ENCODE measurements at places on chromosomes 7 and 10.

GRCh38 chr10:24962995-24963394 lies 10.6 kb upstream of the PRTFDC1 start:
- DNase-seq = no peak

DNA sequence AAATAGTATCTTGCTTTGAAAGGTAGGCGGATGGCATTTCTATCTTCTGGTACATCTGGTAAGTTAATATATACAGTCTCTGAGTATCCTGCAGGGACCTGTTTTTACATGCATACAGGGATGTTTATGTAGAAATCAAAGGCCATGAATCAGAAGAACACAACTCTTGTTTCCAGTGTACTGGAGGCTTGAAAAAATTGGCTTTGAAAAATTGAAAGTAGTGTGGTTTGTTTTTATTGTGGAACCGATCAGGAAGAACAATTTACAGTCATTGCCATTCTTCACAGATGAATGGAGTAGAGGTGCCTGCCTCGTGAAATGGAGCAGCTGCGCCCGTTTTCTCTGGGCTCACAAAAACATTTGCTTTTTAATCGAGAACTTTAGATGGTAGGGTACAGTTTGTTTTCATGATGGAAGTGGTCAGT lies 54.0 kb upstream of the RPA3 start:
- no peak for DNase-seq

- no peak for DNase-seq
Measured at GRCh38 chr7:22399091-22399490, 42.1 kb upstream of the RAPGEF5 start.

DNA sequence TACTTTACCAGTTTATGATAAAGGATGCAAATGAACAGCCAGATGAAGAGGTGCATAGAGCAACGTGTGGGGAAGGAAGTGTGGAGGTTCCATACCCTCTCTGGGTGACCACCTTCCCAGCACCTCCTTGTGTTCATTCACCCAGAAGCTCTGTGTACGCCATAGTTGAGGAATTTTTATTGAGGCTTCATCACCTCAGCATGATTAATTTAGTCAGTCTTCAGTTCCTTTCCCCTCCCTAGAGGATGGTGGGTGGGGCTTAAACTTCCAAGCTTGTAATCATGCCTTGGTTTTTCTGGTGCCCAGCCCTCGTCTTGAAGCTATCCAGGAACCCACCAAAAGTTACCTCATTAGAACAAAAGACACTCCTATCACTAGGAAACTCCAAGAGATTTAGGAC lies 162.7 kb downstream of the PLCE1 start:
- no peak for DNase-seq

DNA sequence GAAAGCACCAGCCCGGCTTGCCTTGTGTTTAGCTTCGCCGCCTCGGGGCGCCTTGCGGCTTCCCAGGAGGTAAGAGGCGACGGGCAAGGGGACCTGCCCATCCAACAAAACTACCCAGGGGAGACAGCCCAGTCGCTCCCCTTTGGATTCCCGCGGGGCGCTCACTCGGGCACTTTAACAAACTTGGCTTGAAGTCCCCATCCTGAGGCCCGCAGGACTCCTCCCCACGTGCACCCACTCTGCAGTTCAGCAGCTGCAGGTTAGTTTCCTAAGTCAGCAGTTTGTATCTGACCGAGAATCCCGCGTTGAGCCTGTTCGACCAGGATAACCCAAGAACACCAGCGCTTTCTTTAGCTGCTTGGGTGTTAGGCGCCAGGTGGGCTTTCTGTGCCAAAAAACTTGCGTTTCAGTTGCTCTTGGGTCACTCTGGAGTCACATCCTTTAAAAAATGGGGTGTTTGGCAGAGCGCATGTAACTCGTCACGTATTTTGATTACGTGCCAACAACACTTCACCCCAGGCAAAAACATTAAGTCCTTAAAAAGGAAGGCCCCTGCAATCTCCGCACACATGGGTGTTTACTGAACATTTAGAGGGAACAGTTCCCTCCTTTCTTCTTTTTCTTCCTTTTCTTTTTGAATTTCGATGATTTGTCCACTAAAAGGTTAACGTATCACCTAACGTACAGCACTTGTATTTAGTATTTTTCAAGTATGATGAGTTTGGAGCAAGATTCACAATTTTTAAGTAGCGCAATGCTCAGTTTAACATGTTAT lies 876 bp downstream of the DNAH11 start:
- peak; percentile 23 for DNase-seq

GRCh38 chr7:150453181-150453580 lies 2.8 kb downstream of the GIMAP8 start:
- DNase-seq = no peak

GRCh38 chr10:12194752-12195271 lies 879 bp downstream of the NUDT5 start:
- DNase-seq = peak; percentile 36

GRCh38 chr10:6493521-6494441 lies 86.3 kb downstream of the PRKCQ start:
- no peak for DNase-seq

DNA sequence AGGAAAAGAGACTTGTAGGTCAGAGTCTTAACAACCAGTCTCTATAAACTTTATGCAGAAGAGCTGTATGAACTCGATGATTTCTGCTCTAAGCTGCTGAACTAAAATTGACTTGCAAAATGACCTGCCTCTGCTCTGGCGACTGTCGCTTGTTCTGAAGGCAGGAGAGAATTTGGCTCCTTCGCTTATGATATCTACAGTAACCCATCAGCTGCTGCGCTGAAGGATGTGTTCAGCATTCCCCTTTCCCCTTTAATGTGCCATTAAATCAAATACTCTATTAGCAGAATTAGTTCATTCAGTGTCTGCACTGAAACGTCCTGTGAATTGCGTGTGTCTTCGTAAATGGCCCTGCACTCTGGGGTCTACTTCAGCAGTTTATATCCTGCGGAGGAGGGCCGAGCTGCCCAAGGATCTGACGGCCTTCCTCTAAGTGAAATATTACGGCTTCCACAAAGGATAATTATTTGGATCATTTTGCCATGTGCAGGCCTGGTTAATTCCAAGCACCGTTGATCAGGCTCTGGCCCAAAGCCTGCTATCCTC lies 254.9 kb downstream of the SNX10 start:
- DNase-seq = no peak

- no peak for DNase-seq
Measured at GRCh38 chr10:114600057-114600456, 58.0 kb downstream of the ABLIM1 start.

DNA sequence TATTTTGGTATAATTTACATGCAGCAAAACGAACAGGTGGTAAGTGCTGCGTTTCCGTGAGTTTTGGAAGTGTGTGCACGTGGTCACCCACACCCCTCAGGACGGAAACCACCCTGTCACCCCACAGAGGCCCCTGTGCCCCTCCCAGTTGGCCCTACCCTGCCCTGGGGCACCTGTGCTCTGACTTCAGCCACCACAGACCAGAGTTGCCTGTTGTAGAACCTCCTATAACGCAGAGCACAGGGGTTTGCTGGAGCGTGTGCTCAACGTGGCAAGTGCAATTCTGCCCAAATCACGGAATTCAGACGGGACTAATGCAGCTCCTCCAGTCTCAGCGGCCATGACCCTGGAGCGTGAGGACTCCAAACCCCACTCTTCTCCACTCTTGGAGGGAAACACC lies 9.6 kb upstream of the CFAP46 start:
- no peak for DNase-seq

GRCh38 chr10:70461397-70462348 lies 16.9 kb upstream of the PALD1 start:
- peak; percentile 58 for DNase-seq

DNA sequence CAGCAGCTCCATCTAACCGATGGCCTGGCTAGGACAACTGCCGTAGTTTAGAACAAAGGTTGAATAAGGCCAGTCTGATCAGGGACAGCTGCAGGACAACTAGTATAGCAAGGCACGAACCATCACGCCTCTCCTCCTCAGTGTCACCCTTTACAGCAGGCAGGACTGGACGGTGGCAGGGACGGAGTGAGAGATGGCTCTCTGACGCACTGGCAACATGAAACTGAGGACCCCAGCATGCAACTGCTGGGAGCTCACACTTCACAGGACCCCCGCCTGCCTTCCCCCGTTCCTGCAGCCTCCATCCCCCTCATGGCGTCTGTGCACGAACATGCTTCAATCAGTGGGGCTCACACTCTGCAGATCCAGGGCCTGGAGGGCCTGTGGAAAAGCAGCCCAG lies 53.7 kb downstream of the ZRANB1 start:
- no peak for DNase-seq

- DNase-seq = no peak
Measured at GRCh38 chr7:133602291-133602690, 349.4 kb downstream of the EXOC4 start.

GRCh38 chr10:405648-406047 lies 270.4 kb downstream of the ZMYND11 start:
- no peak for DNase-seq

DNA sequence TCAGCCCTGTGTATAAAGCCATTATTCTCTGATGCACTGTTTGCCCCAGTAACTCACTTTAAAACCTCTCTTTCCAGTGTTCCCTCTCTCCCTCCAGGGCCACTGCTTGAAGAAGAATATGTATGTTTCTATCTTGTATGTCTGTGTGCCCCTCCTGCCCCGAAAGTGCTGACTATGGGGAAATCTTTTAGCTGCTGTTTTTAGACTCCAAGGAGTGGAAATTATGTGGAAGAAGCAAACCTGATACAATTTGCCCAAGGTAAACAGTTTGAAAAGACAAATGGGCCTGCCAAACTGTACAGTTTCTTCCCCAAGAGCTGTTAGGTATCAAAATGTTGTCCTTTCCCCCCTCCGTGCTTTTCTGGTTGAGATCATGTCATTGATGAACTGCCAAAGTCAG lies 3.4 kb downstream of the ADRA2A start:
- no peak for DNase-seq

- DNase-seq = no peak
Measured at GRCh38 chr10:53357587-53357986, 585.0 kb upstream of the MBL2 start.

DNA sequence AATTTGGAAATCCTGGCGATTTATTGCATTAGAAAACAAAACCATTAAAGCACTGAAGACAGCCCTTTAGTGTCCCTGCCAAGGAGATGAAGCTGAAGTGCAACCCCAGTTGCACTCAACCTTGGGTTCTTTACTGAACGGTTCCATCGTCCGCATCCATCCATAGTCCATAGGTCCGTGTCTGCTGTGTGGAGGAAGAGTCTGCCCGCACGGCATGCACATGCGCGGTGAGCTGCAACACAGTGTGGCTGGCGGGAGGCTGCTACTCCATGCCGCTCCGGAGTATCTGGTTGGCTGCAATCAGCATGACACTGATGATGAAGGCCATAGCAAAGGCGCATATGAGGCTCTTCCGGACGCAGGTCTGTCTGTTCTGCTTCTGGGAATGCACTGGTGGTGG lies 624.6 kb downstream of the CALN1 start:
- no peak for DNase-seq

GRCh38 chr10:123945325-123945920 lies 53.8 kb upstream of the CPXM2 start:
- DNase-seq = no peak

- no peak for DNase-seq
Measured at GRCh38 chr10:109974504-109975191, 33.1 kb upstream of the ADD3 start.

GRCh38 chr7:99473315-99473596 lies 566 bp downstream of the ZNF789 start:
- no peak for DNase-seq

GRCh38 chr10:22427101-22427500 lies 81.8 kb downstream of the SPAG6 start:
- peak; percentile 38 for DNase-seq

DNA sequence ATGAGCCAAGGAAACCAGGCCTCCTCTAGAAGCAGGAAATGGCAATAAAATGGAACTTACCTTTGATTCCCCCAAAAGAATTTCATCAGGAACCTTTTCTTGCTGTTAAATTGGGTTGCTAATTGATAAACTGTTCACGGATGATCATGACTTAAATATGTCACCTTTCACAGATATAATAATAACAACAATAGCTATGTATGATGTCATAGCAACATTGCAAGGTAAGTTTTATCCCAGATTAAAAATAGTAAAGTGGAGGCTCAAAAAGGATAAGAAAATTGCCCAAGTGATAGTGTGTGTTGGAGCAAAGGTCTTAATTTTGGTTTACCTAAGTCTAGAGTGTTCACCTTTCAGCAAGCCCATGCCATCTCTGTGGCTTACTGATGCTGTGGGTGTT lies 357.6 kb upstream of the CELF2 start:
- no peak for DNase-seq

DNA sequence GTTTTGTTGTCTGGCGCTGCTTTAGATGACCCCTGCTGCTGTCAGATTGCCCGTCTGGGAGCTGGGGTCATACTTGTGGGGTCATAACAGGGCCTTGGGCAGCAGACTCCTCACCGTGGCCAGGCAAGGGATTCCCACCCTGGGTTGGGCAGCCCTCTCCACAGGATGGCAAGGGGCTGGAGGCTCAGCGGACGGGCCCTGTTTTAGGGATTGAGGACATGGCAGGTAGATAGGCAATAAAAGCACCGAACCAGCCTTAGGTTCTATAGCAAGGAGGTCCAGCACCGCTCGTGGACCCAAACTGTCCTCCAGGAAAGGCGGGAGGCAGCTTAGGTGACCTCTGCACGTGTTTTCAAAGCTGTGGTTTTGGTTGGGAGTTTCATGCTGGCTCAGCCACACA lies 60.0 kb downstream of the GRK5 start:
- no peak for DNase-seq

DNA sequence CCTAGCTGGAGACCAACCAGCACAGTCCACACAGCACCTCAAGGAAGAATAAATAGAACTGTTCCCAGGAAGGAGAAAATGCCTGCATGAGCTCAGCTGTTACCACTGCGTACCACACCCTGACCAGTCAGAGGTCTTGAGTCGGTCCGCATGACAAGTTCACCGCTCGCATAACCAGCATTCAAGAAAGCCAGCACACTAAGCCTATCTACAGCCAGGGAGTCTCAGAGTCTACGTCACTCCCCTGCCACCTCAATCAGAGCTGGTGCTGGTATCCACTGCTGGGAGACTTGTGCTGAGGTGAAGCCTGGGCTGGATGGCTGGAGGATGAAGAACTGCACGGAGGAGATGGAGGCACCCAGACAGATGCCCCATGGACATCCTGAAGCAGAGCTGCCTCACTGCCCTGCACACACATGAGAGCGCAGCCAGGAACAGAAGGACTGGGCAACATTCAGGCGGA lies 19.6 kb downstream of the AKR1C1 start:
- no peak for DNase-seq

GRCh38 chr10:15395935-15396334 lies 24.8 kb upstream of the FAM171A1 start:
- DNase-seq = no peak

DNA sequence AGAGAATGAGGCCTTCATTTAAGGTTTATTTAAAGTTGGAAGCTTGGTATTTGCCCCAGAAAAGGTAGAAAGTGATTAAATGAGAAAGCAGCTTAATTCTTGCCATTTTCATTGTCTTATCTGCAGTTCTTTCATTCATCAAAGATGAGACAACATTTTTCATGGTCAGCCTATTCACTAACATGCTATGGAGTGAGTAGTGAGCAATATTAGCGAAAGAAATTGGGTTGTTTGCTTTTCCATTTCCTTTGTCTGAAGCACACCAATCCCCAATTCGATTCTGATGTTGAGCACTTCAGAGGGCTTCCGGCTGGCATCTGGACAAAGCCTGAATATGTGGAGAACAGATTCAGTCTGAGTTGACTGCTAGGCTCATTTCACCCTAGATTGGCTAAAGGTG lies 317.2 kb downstream of the BBS9 start:
- no peak for DNase-seq

All from nephron progenitor cell (in vitro differentiated cells).